A549 treated with dexamethasone at 1 μM for 4 hours (cell line): ENCODE measurements at places on chromosomes 11 and 22. TPM values are rescaled to one million over a fixed set of nuclear protein-coding genes. Genes with fewer than 3 reads are reported as not detected.

Gene MPPED1
- total RNA-seq: not detected in 5 replicates

Gene B3GAT1
- 0.03 TPM in 1 of 5 replicates, not detected in the others for total RNA-seq

Gene MALAT1
- total RNA-seq: 47.0 to 89.3 TPM (median 68.8 TPM) in 5 replicates

Gene DKK3
- total RNA-seq: 15.2 to 23.6 TPM (median 19.3 TPM) in 5 replicates

Gene OR8A1
- not detected in 5 replicates for total RNA-seq

Gene MFNG
- total RNA-seq: 0.79 to 1.7 TPM (median 1.2 TPM) in 5 replicates

Gene THY1
- 12.7 to 17.5 TPM (median 15.1 TPM) in 5 replicates for total RNA-seq

Gene OR52I1
- total RNA-seq: not detected in 5 replicates

Gene NLRP10
- not detected in 5 replicates for total RNA-seq

Gene MOGAT2
- total RNA-seq: 0.05 to 0.09 TPM in 2 of 5 replicates, not detected in the others

Gene CHRDL2
- total RNA-seq: 3.1 to 5.0 TPM (median 4.4 TPM) in 5 replicates

Gene SYTL2
- total RNA-seq: 6.8 to 12.5 TPM (median 7.7 TPM) in 5 replicates

Gene TIGD3
- 0.80 to 1.2 TPM (median 1.0 TPM) in 5 replicates for total RNA-seq

Gene CALCA
- total RNA-seq: 0.08 to 0.20 TPM in 2 of 5 replicates, not detected in the others

Gene IGSF22
- not detected in 5 replicates for total RNA-seq

Gene MFRP
- total RNA-seq: not detected in 5 replicates

Gene TANGO2
- total RNA-seq: 10.7 to 14.9 TPM (median 14.2 TPM) in 5 replicates

Gene POU2AF3
- total RNA-seq: 0.85 to 1.7 TPM (median 1.4 TPM) in 5 replicates

Gene FAM180B
- 0.08 to 0.09 TPM in 2 of 5 replicates, not detected in the others for total RNA-seq

Gene APLNR
- 0.04 TPM in 1 of 5 replicates, not detected in the others for total RNA-seq

Gene APOA4
- total RNA-seq: not detected in 5 replicates

Gene GAS2
- total RNA-seq: 0.67 to 1.1 TPM (median 0.86 TPM) in 5 replicates

Gene NCF4
- total RNA-seq: 0.11 to 0.13 TPM in 2 of 5 replicates, not detected in the others

Gene CTTN
- 192 to 231 TPM (median 212 TPM) in 5 replicates for total RNA-seq

Gene TUB
- 4.6 to 7.1 TPM (median 6.8 TPM) in 5 replicates for total RNA-seq

Gene TMEM225
- not detected in 5 replicates for total RNA-seq

Gene FOXRED1
- 18.8 to 23.1 TPM (median 21.6 TPM) in 5 replicates for total RNA-seq

Gene PIK3IP1
- total RNA-seq: 0.47 to 0.65 TPM (median 0.53 TPM) in 5 replicates

Gene FOSL1
- 101 to 162 TPM (median 128 TPM) in 5 replicates for total RNA-seq

Gene CCDC89
- not detected in 5 replicates for total RNA-seq

Gene SLC16A8
- not detected in 5 replicates for total RNA-seq

Gene CARD18
- total RNA-seq: not detected in 5 replicates

Gene OR2AT4
- total RNA-seq: not detected in 5 replicates
